ENCODE measurements at places on chromosomes 2 and 18. TPM values are rescaled to one million over a fixed set of nuclear protein-coding genes. Genes with fewer than 3 reads are reported as not detected.

- no peak for DNase-seq
Observed at GRCh38 chr2:66236067-66236685, 198.7 kb upstream of the MEIS1 start.

The PLA2R1 gene
- 2.8 TPM for total RNA-seq

DNA sequence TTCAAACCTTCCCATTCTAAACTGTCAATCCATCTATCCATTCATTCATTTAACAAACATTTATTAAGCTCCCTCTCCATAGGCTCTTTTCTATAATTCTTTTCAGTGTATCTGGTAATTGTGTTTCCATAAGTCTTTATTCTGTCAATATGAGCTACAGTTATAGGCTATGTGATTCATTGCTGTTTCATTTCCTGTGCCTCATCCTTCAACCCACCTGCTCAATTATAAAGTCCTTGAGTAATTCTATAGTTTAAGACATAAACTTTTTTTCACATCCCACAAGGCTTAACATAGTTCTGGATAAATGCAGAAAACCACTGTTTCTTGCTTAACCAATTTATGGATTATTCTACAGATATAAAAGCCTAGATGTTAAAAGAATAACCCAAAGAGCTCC is 84.2 kb upstream of the PIK3C3 start:
- no peak for DNase-seq

- no peak for DNase-seq
Observed at GRCh38 chr18:45849529-45849928, 24.1 kb downstream of the SIGLEC15 start.

DNA sequence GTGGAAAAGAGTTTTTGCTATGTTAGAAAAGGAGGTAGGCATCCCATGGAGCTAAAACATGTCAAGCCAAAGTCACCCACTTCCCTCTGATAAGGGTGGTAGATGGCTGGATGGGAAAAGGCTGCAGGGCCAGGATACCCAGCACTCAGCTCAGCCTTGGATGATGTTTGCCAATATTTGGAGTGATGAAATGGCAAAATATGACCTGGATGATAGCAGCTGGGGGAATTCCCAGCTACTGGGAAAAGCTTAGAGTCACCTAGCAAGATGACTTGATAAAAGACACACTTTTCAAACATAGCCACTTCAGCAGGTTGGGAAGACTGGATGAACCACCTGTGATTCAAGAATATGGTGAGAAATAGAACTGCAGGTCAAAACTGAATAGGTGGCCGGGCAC is 10.1 kb downstream of the RFX8 start:
- no peak for DNase-seq

Data from esophagus muscularis mucosa (tissue), 4 donors.